Activated effector memory CD4-positive, alpha-beta T cell treated with Interleukin-2 at 50 U/mL for 16 hours (primary cell): ENCODE measurements at places on chromosomes 6 and 20.

- no peak for DNase-seq
Measured at GRCh38 chr20:63023071-63023935, 16.5 kb upstream of the BHLHE23 start.

DNA sequence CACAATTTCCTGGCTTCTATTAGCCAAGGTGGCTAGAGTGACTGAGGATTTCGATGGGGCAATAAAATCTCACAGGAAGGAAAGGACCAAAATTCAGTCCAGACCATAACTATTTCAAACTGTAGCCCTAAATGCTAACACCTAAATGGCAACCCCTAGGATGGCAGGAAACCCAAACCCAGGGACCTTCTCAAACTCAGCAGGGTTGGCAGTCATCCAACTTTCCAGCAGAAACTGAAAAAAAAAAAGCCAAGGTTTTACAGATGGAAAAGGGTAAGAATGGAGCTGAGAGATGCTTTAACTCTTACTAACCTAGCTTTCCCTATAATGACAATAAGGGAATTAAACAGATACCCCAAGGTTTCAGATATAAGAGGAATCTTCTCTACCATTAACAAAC, 10.5 kb downstream of the IBTK start:
- DNase-seq: no peak

DNA sequence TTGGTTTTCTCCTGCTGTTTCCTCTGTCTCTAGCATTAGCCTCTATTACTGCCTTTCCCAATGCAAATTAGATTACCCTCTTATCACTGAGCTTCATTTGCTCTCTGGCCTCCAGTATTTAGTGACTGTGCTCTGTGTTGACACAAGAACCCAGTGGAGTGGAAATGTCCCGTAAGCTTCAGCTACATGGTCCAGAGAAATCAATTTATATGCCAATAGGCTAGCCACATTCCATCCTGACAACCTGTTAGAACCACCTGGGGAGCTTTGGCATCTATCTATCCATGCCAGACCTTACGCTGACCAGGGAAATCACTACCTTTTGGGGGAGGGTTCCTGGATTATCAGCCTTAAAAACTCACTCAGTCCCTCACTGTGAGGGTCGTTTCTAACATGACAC, 459.6 kb downstream of the UTRN start:
- no peak for DNase-seq

DNA sequence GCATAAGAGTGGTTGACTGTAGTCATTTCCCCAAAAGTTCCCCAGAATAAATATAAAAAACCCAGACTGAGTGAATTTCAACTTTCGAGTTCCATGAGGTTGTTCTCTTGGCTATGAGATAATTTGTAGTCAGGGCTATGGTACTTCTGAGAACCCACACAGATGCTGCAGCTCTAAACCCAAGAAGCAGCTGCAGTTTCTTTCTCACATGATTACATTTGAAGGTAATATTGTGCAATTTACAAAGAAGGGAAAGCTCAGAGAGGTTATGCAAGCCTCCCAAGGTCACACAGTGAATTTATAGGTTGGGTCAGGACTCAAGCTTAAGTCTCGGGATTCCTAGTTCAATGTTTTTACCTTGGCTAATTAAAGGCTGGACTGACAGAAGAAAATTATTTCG, 29.7 kb upstream of the CD93 start:
- DNase-seq: no peak

DNA sequence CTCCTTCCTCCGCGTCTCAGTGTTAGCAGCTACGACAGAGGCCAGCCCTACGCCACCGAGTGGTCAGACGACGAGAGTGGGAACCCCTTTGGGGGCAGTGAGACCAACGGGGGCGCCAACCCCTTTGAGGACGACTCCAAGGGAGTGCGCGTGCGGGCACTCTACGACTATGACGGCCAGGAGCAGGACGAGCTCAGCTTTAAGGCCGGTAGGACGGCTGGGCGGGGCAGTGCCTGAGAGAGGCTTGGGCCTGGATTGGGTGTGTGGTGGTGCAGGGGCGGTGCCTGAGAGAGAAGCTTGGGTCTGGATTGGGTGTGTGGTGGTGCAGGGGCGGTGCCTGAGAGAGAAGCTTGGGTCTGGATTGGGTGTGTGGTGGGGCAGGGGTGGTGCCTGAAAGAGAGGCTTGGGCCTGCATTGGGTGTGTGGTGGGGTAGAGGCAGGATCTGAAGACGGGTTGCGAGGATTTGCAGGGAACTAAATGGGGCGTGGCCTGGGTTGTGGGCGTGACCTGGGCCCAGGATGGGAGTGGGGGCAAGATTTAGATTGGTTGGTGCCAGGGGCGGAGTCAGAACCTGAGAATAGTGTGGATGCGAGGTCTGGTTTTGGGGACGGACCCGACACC, 24.4 kb downstream of the SPDEF start:
- no peak for DNase-seq

DNA sequence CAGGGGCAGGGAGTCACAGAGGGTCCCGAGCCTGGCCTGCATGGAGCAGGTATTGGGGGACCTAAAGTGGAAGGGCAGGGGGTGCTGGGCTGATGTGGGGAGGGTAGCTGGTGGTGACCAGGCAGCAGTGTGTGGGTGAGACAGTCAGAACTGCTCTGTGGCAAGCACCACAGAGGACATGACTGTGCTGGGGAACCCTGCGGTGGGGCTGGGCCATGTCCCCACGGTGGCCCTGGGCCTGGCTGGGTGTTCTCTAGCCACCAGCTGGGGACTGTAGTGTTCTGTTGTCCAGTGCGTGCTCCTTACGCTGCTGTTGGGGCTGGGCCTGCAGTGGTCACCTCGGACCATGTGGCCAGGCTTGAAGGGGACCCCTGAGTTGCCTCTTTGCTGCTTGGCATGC, 3.6 kb downstream of the SS18L1 start:
- DNase-seq: no peak

DNA sequence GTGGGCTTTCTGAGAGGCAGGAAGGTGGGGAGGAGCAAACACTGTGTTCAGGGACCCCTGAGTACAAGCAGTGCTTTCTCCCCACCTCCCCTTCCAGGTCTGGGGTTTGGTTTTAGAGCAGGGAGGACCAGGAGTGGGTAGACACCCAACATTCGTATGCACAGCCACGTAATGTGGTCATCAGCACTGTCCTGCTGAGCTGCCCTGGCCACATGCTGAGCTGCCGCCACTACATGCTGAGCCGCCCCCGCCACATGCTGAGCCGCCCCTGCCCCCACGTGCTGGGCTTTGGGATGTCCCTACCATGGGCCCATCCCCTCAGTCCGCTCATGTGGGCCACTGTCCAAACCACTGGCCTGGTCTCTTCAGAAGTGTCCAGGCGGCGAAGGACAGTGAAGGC, 214.9 kb upstream of the CST7 start:
- no peak for DNase-seq

DNA sequence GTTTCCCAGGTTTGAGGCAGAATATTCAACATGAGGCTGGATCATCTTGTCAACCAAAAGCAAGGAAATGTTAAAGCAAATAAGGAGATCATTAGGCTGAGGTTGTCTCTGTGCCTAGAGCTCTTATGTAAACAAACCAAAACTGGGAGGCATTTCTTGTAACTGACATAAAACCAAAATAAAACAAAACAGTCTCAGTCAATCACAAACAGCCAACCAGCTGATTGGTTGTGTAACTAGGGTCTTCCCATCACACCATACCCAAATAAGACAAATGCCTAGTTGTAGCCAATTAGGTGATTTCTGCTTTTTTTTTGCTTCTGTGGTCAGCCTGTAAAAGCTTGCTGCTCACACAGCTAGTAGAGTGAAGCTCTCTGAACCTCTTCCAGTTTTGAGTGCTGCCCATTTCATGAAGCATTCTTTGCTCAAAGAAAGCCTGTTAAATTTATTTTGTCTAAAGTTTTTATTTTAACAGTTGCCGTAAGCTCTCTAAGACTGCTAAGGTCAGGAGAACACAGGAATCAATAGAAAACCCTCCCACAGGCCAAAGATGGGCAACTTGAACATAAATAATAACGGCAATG, 8.9 kb upstream of the FITM2 start:
- DNase-seq: no peak

DNA sequence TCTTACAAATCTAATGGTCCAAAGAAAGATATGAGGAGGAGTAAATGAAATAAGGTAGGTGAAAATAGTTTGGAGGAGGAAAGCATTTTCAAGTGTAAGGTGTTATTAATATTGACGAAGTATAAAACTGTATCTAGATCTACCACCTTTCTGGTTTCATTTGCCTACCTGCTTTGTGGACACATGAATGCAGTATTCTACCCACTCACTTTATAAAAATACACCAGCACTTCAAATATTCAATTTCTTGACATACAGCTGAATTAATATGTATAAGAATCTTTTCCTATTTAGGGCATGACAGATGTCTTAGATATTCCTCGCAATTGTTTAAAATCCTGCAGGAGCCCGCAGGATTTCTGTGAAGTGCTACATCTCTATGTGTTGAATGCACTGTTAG, 108.0 kb downstream of the BCAS1 start:
- no peak for DNase-seq

- no peak for DNase-seq
Measured at GRCh38 chr6:105890521-105891244, 195.5 kb upstream of the PRDM1 start.

- DNase-seq: no peak
Measured at GRCh38 chr20:6679086-6679485, 88.4 kb upstream of the BMP2 start.

GRCh38 chr6:147103694-147104093, 100.5 kb upstream of the STXBP5 start:
- DNase-seq: no peak

DNA sequence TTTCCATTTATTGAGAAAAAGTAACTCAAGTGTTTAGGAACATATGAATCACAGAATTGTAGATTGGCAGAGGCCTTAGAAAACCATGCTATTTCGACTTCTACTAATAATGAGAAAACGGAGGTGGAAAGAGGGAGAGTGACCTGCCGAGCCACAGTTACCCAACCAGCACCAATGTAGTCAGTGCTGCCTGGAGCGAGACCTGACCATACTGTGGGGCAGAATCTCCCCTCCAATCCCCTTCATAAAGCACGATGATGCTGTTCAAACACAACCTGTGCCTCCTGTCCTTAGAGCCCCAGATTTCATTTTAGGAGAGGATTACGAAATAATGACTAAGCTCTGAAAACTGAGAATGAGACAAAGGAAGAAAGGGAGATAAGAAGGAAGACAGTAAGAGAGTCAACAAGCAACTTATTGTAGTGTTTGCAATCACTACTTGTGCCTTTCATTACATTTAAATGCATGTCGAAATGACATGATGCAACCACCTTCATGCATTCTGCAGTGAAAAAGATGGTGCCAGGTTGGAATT, 70.6 kb downstream of the ATXN1 start:
- DNase-seq: no peak

DNA sequence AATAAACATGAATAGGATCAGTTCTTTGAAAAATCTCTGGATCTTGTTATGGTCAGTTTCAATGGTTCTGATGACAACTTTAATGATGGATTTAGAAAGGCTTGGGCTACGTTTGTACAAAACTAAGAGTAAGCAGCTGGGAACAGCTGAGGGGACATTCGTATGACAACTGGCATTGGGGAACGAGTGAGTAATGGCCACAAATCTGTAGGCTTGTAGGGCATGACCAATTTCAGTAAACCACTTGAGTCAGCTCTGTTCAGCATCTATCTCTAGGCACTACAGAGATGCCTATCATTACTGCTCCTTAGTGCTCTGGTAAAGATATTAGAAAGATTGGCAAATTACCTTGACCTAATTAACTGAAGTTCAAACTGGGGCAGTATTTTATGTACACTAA, 1375.6 kb downstream of the EPHA7 start:
- no peak for DNase-seq

- no peak for DNase-seq
Measured at GRCh38 chr6:69771158-69771906, 25.5 kb downstream of the LMBRD1 start.

DNA sequence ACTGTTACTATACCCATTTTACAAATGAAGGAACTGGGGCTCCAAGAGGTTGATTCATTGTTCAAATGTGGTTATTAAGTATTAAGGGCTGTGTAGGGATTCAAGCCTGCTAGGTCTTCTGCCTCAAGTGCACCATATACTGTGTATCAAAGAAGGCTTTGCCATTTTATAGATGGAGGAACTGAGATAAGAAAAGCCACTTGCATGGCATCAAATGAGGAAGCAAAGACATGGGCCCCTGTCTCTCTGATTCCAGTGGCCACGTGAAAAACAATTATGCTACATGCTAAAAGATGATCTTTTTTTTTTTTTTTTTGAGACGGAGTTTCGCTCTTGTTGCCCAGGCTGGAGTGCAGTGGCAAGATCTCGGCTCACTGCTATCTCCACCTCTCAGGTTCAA, 67.0 kb downstream of the TMEM200A start:
- DNase-seq: no peak

- DNase-seq: no peak
Measured at GRCh38 chr6:41713159-41713649, 22.2 kb downstream of the TFEB start.

DNA sequence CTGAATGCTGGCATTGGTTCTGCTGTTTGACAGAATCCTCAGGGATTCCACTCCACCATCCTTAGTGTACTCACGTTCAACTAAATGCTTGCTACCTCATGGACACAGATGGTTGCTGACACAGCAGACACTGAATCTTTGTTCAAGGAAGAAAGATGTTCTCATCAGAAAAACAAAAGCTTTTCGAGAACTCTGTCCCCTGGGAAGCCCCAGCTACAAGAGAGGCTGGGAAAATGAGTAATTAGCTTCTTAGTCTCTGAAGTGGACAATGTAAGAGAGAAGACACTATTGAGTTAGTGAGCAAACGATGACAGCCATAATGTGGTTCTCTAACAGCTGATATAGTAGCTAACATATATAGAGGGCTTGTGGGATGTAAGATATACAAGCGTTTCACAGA, 30.9 kb upstream of the ENPP5 start:
- no peak for DNase-seq

- DNase-seq: no peak
Measured at GRCh38 chr6:109477725-109478124, 5.3 kb downstream of the ZBTB24 start.

- DNase-seq: no peak
Measured at GRCh38 chr6:165383323-165383722, 73.9 kb upstream of the C6orf118 start.

- no peak for DNase-seq
Measured at GRCh38 chr6:17705428-17705777, 1.3 kb downstream of the NUP153 start.

- DNase-seq: no peak
Measured at GRCh38 chr20:13296070-13296469, 75.0 kb downstream of the ISM1 start.

DNA sequence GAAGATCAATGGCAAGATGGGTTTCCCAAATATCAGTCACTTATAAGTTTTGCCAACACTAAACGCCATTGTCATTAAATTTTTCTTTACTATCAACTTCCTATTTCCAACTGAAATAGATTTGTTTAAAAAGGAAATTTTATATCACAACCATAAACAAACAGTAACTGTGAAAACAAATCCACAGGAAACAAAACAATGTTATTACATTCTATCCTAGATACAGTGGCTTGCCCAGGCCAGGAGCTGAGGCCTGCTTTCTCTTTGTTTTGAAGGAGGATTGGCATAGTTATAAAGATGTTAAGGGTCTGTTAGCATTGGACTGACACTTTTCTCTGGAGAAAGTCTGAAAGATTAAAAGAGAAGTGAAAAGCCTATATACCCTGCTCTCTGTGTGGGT, 24.9 kb downstream of the PPP1R16B start:
- no peak for DNase-seq
